HL-60 (cell line): ENCODE measurements at places on chromosomes 6 and 20.

- DNase-seq: no peak
Measured at GRCh38 chr20:63456429-63457284, 15.8 kb downstream of the KCNQ2 start.

DNA sequence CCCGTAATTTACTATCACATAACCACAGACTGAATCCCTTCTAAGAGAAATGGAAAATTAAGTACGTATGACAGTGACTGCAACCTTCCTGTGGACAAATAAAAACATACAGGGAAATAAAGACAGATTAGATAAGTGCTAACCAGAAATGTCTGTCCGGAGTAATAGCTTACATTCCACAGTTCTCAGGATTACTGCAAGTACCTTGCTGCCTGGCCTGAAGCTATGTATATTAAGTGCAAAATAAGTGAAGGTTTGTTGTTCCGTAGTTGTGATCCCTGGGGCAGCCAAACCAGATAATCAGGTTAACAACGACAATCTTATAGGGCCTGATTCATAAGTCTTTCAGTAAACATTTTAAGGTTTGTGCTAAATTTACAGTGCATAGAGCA, 2.8 kb downstream of the NEDD9 start:
- DNase-seq: no peak

DNA sequence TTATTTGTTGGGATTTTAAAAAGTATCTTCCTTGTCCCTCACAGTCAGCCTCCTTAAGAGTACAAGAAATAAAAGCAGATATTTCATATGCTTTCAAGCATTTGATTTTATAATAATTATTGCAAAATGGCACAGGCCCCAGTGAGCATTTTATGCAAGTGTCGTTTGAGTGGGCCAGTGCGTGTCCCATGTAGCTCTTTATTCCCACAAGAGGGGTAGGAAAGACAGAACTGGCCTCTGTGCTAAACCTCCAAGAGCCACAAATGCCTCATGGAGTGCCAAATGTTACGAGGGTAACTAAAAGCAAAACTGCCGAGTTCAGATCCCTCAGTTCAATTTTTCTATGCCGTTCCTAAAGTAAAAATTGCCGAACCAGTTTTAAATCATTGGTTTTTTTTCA, 12.7 kb downstream of the GPLD1 start:
- DNase-seq: no peak

DNA sequence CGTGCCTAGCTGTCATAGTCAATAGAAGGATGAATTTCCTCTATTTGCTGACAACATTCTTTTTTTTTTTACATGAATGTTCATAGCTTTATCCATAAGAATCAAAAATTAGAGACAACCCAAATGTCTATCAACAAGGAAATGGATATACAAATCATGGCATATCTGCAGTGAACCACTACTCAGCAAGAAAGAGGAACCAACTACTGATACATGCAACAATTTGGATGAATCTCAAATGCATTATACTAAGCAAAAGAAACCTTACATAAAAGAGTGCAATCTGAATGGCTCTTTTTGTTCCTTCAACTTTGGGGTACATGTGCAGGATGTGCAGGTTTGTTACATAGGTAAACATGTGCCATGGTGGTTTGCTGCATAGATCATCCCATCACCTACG, 17.7 kb upstream of the MCM9 start:
- no peak for DNase-seq

- no peak for DNase-seq
Measured at GRCh38 chr6:99814230-99814928, 179.6 kb downstream of the MCHR2 start.

- no peak for DNase-seq
Measured at GRCh38 chr6:28983838-28984237, 21.3 kb downstream of the ZNF311 start.

GRCh38 chr20:51489611-51490010, 52.9 kb downstream of the NFATC2 start:
- no peak for DNase-seq

DNA sequence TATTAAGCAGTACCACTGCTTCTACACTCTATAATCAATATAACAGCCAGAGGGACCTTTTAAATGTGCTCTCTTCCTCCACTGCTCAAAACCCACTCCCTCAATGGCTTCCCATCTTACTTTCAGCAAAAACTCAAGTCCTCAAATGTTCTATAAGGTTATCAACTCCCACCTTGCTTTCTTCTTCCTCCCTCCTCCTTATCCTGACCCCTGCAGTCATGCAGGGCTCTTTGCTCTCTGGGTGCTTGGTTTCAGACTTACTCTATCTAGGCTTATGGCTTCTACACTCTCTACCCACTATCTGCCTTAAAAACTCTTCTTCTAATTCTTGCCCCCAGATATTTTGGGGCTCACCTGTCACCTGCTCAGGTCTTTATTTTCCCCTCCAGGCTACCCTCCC, 5.3 kb downstream of the ARHGAP18 start:
- DNase-seq: no peak

DNA sequence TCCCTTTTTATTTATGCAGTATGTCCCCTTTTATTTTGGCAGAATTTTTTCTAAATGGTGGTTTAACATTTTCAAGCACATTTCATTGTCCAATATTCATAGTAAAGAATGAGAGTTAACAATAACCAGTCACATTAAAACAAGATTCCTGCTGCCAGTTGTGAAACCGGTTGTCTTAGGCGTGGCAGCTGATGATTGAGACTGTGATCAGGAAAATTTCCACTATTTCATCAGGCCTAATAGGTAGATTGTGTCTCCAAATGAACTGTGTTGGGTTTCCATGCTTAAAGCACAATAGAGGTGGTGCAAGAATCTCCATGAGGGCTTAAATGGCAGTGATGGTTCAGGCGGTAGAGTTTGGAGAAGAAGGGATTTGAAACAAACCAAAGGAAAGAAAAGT, 15.3 kb downstream of the PRDM1 start:
- no peak for DNase-seq

- DNase-seq: no peak
Measured at GRCh38 chr20:62580733-62581132, 61.6 kb upstream of the SLCO4A1 start.

GRCh38 chr20:11564491-11564890, 353.2 kb upstream of the BTBD3 start:
- no peak for DNase-seq
